CD4-positive, alpha-beta T cell treated with Interleukin-10 for 1 hour (primary cell): ENCODE measurements at places on chromosomes 6 and 20.

DNA sequence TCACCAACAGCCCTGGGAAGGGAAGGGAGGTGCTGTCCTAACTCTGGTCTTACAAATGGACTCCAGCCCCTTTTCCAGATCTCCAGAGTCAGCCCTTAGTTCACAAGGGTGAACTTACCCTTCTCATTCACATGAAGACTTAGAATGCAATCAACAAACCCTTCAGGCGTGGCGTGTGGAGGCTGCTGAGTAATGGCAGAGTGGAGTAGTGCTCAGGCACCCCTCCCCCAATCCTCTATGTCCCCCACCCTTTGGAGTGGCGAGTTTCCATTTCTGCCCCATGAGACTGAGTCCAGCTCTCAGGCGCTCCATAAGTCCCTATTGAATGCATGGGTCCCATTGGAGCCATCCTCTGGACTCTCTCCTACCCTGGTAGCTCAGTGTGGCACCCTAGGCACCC lies 3.3 kb downstream of the SNAI1 start:
- no peak for DNase-seq

- no peak for DNase-seq
Measured at GRCh38 chr6:75631859-75632635, 30.4 kb downstream of the SENP6 start.

GRCh38 chr6:158642097-158642601 lies 2.4 kb downstream of the DYNLT1 start:
- DNase-seq = no peak

DNA sequence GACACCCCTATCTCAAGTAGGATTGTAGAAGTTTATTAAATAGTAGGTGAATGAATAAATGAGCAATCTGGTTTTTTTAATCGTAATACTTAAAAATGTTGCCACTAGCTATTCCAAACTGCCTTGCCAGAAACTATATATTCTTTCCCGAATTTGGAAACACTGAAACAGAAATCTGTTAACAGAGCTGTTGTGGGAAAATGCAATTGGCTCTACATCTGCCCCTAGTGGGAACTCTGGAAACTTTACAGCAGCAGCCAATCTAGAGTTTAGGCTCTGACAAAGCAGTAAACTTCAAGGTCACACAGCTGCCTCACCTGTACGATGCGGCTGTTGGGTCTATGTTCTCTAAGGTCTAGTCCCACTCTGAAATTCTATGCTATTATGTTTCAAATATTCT lies 41.7 kb downstream of the SYNE1 start:
- DNase-seq = no peak

- no peak for DNase-seq
Measured at GRCh38 chr6:30799210-30799609, 54.9 kb upstream of the IER3 start.

DNA sequence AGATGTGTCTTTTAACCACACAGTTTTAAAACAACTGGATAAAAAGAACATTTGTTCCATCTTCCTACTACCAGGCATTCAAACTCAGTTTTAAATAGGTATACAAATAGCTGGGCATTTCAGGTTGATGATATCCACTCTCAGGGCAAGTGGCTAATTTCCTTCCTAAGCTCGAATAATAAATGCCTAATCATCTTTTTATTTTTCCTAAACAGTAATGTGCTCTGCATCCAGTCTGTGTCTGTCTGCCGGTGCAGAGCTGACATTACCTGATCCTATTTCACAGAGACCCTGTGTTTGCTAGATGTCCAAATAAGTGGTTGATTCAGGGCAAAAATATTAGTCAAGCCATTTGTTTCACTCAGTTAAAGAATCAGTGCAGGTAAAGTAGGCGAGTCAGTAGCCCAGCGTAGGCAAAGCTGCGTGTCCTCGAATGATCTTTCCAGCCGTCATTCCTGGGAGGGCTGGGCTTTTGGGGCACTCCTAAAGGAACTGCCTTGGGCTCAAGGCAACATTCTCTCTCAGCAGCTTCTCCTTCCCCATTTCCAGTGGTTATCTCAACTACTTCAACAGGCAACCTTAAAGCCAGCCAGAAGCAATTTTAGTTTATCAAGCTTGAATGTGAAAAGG lies 74.2 kb upstream of the BMP2 start:
- no peak for DNase-seq

DNA sequence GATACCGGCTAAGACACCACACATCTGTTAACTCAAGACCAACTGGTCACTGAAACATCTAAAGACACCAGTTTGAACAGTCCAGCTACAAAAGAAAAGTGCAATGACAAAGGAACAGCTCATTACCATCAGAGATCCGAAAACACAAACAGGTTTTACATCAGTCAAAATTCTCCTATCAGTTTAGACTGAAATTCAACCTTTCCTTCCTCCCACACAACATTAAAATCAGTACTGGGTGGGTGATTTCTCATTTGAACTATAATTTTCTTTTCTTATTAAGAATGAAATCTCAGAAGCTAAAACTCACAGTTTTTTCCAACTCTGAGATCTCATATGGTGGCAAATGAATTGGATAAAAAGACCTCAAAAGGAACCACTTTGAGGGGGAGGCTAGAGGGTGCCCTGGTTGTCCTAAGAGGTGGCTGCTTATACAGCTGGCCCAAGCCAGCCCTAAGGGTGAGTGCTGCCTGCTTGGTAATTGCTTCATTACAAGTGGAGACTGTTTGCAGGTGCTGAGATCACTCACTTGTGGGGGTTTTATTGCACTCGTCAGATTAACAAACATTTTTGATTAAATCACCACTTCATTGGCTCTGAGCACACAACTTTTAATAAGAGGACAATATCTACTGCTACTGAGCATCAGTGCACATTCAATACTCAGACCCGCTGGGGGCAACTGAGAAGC lies 4.3 kb downstream of the CCDC167 start:
- no peak for DNase-seq

- DNase-seq = no peak
Measured at GRCh38 chr6:160279850-160280249, 21.2 kb upstream of the SLC22A2 start.

DNA sequence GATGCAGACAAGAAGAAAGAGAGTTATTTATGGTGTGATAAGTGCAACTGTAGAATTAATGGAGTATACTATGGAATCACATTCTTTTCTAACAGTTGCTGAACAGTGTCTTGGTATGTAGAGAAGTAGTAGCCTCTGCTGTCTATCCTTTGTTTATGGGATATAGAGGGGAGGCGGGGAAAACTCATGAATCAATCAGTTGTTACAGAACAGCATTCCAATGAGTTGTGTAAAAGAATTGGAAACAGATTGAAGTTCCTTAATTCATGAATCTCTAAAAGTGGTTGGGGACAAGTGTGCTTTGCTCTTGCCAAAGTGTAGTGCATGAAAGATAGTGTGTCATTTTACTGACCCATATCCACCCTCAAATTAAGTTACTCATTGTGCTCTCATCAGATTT lies 77.7 kb downstream of the FLRT3 start:
- DNase-seq = no peak
